ENCODE measurements at places on chromosomes 5 and 9.

DNA sequence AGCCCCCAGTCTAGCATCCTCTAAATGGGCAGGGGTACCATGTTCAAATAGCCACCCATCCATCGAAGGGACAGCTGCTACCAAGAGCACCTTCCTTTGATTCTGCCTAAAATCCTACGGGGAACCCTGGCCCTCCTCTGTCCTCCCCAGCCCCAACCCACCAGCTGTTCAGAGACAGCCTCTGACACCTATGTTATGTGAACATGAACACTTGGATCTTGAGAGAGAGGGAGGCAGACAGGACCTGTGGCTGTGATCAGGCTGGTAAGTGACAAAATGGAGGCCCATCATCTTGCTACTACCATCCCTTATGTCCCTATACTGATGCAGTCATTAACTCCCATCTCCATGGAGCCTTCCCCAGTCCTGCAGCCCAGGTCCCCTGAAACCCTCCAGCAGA, 8.2 kb downstream of the SLC23A1 start:
- no peak for DNase-seq

DNA sequence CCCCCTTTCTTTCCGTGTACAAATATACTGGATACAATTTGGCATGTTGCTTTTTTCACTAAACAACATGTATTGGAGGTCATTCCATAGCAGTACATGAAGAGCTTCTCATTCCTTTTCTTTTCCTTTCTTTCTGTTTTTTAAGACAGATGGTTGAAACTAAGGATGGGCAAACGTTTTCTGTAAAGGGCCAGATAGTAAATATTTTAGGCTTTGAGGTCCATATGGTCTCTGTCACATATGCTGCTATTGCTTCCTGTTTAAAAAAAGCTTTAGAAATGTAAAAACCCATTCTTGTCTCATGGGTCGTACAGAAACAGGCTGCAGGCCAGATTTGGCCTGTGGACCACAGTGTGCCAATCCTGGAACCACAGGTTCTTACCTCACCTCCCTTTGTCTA, 160.1 kb downstream of the ACER2 start:
- DNase-seq: no peak

DNA sequence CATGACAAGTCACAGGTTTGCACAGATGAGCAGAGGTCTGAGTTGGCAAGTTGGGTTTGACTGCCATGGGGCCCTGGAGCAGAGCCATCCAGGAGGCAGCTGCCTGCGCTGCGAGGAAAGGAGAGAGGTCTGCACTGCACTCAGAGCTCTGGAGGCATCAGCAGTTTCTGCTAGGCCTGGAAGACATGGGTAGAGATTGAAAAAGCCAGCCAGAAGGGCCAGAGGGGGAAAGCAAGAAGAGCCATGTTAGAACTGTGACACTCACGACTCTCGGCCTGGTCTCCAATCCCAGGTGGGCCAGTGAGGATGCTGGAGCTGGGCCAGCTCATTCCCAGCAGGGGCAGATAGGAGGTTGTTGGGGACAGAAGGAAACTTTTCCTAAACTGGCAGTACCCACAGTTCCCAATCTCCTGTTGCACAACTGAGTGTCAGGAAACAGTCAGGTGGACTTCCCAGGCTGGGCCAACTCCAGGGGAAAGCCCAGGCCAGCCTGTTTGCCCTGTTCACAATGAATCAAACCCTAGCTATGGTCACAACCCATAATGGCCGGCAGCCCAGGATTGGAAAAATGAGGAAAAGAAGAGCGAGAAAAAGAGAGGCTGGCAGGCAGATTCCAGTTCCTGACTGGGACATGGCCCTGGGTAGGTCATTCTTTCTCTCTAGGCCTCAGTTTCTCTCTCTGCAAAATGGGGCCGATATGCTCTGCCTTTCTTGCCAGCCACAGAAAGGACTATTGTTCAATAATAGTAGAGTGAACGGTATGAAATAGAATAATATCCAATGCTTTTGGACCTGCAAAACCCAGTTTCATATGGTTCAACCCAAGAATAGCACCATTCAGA, 7.8 kb upstream of the ORM1 start:
- no peak for DNase-seq

- peak; percentile 32 for DNase-seq
Measured at GRCh38 chr9:83219154-83219923, 156.4 kb upstream of the RASEF start.

GRCh38 chr9:100397529-100398266, 29.2 kb upstream of the MSANTD3 start:
- no peak for DNase-seq

Measured in activated naive CD8-positive, alpha-beta T cell treated with anti-CD3 and anti-CD28 coated beads for 36 hours (primary cell).